ENCODE measurements at places on chromosomes 6 and 20.

- no peak for DNase-seq
Measured at GRCh38 chr6:141562186-141562811, 570.4 kb upstream of the GJE1 start.

DNA sequence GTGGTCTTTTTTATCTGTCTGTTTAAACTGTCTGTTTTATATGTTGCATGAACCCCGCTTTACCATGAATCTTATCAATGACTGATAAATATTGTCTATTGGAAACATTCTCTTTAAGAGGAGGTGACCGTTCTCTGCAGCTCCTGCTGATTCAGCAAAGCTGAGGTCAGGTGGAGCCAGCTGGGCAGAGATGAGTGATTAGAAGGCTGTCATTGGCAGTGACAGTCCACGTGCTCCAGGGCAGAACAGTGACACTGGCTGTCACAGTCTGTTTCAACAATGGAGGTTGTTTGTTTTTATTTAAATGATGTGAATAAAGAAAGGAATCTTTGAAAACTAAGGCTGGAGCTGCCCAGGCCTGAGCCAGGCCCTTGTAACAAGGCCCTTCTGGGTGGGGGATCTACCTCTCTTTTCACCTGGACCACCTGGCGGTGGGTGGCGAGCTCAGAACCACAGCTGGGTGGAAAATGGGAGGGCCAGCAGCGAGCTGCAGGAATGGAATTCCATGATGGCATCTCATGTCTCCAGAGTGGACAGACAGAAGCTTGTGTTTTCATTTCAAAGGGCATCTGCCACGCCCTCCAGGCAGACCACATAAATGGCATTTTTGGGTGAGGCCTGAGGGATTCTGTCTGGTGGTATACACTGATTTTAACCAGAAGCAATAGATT lies 12.6 kb downstream of the SYNJ2 start:
- DNase-seq, result no peak

GRCh38 chr6:45420083-45420908 lies 42.6 kb upstream of the SUPT3H start:
- no peak for DNase-seq

DNA sequence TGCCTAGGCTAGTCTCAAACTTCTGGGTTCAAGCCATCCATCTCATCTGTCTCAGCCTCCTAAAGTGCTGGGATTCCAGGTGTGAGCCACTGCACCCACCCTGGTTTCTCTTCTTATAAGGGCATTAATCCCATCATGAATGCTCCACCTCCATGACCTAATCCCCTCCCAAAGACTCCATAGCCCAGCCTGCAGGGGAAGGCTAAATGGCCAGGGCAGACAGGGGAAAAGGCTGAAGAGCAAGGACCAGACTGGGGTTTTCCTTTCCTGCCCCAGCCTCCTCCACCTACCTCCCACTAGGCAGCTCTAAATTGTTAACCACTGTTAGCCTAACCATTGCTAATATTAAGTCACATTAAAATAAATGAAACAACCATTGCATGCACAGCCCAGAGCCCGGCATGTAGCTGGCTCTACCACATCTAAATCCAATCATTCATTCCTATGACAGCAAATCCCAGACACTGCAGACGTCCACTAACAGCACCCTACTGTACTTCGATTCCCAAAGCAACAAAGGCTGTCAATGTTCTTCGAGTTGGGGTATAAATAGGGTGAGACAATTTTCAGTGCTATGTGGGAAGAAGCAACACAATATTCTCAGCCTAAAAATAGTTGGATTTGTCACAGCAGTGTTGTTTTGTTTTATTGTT lies 243.2 kb upstream of the ARID1B start:
- DNase-seq, result no peak

Measured in AG04449 (cell line).